ENCODE measurements at places on chromosomes 11 and 22. TPM values are rescaled to one million over a fixed set of nuclear protein-coding genes. Genes with fewer than 3 reads are reported as not detected.

CABP4 gene
- total RNA-seq = 0.75 TPM

- no peak for DNase-seq
These were observed 47.9 kb upstream of the RFPL3 start for GRCh38 chr22:32309585-32310251.

GRCh38 chr11:123302751-123303195 lies 107.7 kb upstream of the CLMP start:
- DNase-seq = no peak

DNA sequence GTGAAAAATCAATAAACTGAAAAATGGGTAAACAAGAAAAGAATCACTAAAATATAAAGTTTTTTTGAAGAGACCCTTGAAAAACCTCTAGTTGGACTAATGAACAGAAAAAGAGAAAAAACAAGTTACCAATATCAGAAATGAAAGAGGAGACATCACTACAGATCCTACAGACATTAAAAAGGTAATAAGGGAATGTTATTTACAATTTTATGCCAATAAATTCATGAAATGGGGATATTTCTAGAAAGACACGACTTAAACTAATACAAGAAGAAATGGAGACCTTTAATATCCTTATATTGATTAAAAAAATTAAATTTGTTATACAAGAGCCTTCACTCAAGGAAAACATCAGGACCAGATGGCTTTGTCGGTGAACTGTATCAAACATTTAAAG lies 109.4 kb downstream of the TBC1D22A start:
- no peak for DNase-seq

DNA sequence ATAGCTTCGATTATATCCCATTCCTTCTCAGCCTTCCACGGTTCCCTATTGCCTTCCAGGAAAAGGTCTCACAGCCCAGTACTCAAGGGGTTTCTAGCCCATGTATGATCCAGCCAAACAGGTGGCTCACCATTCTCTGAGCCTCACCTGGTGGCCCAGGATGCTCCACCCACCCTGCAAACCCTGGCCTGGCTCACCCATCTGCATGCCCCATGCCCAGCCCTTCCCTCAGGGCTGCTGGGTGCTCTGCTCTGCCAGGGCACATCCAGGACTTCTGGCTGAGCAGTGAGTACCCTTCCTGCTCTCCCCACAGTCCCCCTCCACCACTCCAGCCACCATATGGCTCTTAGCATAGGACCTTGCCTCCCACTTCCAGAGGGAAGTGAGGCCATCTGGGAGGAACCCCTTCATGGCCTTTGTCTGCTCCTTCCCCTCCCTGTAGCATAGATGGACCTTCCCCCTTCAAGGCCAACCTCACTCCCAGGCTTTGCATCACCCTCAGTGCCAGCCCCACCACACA lies 5.8 kb upstream of the RCOR2 start:
- DNase-seq = no peak
